ENCODE measurements at places on chromosomes 2 and 18.
A peak's percentile ranks its signal among the peaks of the same experiment; 100 is the strongest.

DNA sequence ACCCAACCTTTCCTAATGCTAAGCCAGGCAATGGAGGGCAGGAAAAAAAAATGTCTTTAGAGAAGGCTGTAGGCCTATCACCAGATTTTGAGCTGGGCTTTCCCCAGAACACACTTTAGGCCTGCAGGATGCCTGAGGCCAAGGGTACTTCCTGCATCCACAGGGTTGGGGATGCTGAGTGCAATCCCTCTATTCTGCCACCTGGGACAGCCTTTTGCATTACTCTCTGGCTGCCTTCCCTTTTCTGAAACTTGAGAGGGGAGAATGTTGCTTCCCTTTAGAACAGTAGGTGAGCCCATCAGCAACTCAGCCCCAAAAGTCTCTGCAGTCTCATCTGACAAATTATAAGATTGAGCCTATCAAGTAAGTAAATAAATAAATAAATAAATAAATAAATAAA is 195.2 kb downstream of the SLC8A1 start:
- DNase-seq, result no peak

- DNase-seq, result no peak
Measured at GRCh38 chr2:127313406-127313805, 19.5 kb upstream of the ERCC3 start.

DNA sequence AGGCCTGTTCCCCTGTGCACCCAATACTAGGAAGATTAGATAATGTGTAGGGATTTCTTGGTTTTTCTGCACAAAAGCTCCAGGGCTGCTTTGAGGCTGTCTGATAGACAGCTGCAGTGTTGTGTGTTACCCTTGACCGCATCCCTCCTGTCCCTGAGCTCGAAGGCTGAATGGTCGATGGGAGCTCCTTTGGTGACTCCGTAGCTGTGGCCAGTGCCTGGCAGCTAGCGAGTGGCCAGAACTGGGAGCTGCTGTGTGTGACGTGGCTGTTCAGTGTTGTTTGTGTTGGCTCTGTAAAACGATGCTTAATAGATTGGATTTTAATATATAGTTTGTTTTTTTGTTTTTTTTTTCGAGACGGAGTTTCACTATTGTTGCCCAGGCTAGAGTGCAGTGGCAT is 170.0 kb downstream of the AGAP1 start:
- no peak for DNase-seq

DNA sequence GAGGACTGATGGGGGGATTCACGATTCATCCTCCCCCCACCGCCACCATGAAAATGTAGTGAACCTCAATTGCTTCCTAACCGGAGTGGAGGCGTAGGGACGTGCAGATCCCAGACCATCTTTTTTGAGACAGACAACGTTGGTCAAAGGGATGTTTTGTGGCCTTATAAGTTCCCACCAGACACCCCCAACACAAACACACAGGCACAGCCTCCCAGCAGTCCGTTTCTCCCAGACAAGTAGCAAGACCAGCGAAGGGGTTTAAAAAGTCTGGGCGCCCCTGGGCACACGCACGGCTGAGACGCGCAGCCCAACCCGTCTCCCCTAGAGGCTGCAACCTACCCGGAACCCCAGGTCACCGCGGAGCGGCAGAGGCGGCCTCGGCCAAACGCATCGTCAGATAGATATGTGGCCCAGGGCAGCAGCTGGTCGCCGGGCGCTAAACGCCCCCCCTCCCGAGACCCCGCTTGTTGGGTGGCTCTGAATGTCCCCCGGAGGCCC is 1.3 kb downstream of the GBX2 start:
- no peak for DNase-seq

DNA sequence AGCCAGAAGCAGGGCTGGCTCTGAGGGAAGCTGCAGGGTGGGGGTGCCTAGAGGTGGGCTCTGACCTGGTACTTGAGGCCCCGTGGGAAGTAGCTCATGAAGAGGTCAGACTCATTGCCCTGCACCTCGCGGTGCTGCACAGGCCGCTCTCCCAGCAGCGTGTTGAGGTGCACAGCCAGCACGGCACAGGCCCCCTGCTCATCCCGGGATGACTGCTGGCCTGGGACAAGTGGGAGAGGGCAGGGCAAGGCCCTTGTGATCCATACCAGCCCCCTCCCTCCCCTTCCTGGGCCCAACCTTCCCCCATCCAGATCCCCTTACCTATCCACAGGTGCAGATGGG is 8.7 kb downstream of the CAPG start:
- no peak for DNase-seq

GRCh38 chr2:8625399-8626300 is 56.2 kb upstream of the ID2 start:
- DNase-seq, result no peak

- DNase-seq, result no peak
Measured at GRCh38 chr2:239349453-239350135, 51.2 kb downstream of the HDAC4 start.

DNA sequence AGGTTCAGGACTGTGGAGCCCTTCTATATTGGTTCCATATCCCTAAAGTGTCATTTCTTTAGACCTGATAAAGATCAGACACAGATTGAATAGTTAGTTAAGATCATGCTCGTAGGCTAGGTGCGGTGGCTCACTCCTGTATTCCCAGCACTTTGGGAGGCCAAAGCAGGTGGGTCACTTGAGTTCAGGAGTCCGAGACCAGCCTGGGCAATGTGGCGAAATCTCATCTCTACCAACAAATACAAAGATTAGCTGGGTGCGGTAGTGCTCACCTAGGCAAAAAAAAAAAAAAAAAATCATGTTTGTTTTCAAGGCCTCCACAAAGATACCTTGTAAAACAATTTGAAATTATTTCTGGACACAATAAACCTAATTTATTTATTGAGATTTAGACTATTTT is 4.6 kb upstream of the ANKAR start:
- DNase-seq, result no peak

- DNase-seq, result no peak
Measured at GRCh38 chr18:69635482-69635881, 234.8 kb downstream of the DOK6 start.

GRCh38 chr2:55010149-55010591 is 40.1 kb downstream of the RTN4 start:
- DNase-seq, result peak; percentile 32

- DNase-seq, result no peak
Measured at GRCh38 chr18:8037296-8037695, 470.2 kb downstream of the PTPRM start.

- no peak for DNase-seq
Measured at GRCh38 chr2:42754021-42754775, 9.7 kb downstream of the OXER1 start.

- no peak for DNase-seq
Measured at GRCh38 chr2:63591566-63592175, 2.9 kb downstream of the MDH1 start.

GRCh38 chr2:75035444-75036353 is 77.3 kb downstream of the POLE4 start:
- DNase-seq, result no peak

- DNase-seq, result no peak
Measured at GRCh38 chr2:85445316-85446295, 27.1 kb downstream of the SH2D6 start.

DNA sequence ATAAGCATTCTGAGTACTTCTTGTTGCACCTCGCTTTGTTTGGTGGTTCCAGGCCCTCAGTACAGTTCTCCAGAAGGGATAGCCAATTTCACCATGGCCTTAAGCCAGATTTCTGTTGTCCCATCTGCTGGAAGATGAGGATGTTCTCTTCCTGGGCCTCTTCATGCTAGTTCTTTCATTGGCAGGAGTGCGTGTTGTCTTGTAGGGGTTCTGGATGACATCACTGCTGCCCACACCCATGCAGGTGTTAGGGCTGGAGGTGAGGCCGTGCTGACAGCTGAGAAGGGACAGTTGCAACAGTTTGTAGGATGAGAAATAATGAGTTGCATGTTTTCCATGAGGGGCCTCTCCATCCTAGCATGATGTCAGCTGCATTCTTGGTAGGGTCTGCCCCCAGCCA is 142.9 kb downstream of the LDLRAD4 start:
- DNase-seq, result no peak

DNA sequence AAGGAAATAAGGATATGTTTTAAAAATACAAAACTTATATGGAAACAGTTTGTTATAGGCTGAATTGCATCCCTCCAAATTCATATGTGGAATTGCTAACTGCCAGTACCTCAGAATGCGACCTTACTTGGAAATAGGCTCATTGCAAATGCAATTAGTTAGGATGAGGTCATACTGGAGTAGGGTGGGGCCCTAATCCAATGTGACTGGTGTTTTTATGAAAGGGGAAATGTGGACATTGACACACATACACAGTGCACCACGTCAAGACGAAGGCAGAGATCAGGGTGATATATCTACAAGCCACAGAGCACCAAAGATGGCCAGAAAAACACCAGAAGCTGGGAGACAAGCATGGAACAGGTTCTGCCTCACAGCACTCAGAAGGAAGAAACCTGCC is 494.2 kb downstream of the TSN start:
- no peak for DNase-seq

GRCh38 chr2:128531856-128532255 is 213.2 kb upstream of the HS6ST1 start:
- DNase-seq, result no peak

DNA sequence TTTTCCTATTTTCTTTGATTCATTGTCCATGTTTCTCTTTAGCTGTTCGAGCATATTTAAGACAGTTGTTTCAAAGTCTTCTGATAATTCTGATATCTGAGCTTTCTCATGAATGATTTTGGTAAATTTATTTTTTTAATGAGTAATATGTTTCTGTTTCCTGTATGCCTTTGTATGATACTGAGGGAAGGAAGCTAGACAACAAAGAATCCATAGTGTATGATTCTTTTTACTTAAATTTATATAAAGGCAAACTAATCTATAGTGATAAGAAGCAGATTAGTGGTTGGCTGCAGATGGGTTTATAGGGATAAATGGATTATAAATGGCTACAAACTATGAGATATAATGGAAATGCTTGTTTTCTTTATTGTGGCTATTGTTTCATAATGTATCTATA is 352.7 kb upstream of the CDH2 start:
- no peak for DNase-seq

- DNase-seq, result no peak
Measured at GRCh38 chr18:75937306-75937705, 509.8 kb upstream of the SMIM21 start.

- no peak for DNase-seq
Measured at GRCh38 chr2:45691171-45691999, 39.9 kb downstream of the PRKCE start.

DNA sequence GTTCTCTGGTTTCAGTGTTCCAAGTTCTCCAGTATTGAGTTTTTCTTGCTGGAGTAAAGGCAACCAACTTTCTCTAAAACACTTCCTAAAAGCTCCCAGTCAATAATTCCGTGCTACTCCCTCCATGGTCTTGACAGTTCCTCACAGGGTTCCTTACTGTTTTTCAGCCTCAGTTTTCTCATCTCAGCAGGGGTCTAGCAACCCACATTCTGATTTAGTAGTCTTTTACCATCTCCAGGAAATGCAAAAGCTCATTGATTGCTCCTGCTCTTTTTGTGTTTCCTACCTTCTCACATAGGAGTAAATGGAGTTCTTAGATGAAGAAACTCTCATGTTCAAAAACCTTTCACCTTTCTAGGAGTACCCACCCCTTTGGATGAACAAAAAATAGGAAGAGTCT is 978.8 kb upstream of the POU3F3 start:
- DNase-seq, result no peak

- DNase-seq, result no peak
Measured at GRCh38 chr2:160726046-160726445, 232.4 kb upstream of the RBMS1 start.

GRCh38 chr2:216486708-216487107 is 11.9 kb upstream of the RPL37A start:
- DNase-seq, result no peak

DNA sequence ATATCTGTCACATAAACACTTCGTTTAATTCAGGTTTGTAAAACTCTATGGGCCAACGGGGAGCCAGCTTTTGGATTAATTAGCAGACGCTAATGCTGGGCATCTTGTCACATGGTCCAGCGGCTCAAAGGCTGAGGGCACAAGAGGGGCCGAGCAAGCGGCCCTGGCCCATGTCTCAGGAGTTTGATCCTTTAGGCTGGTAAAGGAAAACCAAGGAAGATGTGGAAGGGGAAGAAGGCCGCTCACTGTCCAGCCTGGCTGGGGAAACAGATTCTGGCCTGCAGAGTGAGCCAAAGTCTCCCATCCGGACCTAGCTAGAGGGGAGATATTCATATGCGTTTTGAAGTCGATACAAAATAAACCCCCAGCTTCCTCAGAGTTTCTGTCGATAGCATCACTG is 248.6 kb upstream of the SIX2 start:
- no peak for DNase-seq

- no peak for DNase-seq
Measured at GRCh38 chr18:22482948-22483347, 65.2 kb upstream of the CTAGE1 start.

DNA sequence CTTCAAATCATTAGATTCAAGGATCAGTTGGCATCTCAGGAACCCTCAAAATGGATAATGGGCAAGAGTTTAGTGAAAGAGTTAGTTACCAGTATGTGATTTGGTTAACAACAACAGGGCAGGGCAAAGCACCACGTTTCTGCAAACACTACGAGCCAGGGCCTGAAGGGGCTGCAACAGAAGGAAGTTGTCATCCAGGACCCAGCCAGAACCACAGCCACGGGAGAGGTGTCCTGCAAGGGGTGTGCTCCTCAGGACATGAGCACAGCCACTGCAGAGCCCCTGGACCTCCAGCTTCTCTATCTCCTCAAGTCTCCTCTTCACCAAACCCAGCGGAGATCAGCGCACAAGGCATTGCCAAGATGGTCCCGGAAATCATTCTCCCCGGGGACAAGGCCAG is 173.3 kb upstream of the PIEZO2 start:
- DNase-seq, result no peak

GRCh38 chr2:238498188-238498587 is 71.5 kb downstream of the ASB1 start:
- no peak for DNase-seq

- DNase-seq, result no peak
Measured at GRCh38 chr2:237180187-237180586, 94.5 kb downstream of the COPS8 start.

DNA sequence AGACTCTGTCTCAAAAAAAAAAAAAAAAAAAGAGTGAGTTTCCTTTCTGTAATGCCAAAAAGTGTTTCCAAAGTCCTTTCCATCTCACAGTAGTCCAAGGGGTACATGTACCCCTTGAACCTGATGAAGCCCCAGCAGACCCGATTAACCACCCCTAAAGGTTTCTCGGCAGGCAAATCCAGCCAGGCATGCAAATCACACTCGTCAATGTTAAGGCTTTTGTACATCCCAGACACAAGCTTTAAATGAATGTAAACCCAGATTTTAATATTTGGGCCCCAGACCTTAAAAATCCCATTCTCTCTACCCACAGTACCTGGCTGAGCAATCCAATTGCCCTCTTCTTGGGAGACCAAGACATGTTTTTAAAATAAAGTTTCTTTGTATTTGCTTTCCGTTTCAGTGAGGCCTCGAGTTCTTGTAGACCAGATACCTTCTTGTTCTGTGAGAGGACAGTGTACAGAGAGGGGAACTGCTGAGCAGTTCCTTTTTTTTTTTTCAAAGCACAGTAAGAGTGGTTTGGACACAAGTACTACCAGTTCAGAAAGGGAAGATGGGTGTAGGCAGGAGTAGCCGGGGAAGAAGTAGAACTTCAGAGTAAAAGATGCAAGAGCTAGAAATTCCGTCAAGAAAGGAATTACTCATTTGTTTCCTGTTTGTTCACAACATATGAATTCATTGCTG is at the start of gene NLRC4:
Gene NLRC4 (minus strand): TSS at position 465 of the 684 bp plus-strand sequence. CDS start 8,111 bp downstream, outside the sequence.
- no peak for DNase-seq
